ENCODE measurements at places on chromosomes 2 and 18.

- DNase-seq = no peak
Measured at GRCh38 chr18:74513149-74513882, 17.2 kb downstream of the CNDP2 start.

GRCh38 chr2:50647381-50647780, 384.6 kb downstream of the NRXN1 start:
- DNase-seq = no peak

DNA sequence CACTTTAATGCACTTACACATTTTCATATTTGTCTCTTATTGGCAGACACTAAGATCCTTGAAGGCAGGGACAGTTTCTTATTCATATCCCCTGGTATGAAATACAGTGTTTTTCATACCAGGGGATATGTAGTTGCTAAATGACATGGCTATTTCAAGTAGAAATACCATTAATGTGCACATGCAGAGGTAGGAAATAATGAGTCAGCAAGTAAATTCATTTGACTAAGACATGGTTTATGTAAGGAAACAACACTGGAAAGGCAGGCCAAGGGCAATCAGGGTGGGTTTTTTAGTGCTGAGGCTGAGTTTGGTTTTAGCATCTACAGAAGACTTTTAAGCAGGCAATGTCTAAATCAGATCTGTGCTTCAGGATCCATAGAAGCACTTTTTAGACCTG, 155.9 kb downstream of the WDPCP start:
- no peak for DNase-seq

GRCh38 chr18:59690996-59691395, 6.2 kb downstream of the CCBE1 start:
- no peak for DNase-seq

DNA sequence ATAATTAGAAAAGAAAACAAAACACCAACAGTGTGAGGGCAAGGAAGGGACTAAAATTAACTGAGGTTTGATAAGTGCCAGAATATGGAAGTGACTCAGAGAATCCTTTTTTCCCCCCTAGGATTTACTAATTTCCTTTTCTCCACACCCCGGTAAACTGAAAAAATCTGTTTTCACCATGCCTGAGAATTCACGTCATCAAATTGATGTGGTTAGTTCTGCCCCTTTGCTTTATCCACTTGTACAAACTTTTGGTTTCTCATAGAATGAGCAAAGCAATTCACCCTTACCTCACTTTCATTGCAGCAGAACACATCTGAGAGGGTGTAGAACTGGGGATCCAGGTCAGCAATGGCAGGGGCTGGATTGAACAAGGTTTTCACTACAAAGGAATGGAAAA, 57.8 kb downstream of the RBKS start:
- no peak for DNase-seq

- DNase-seq = no peak
Measured at GRCh38 chr2:170743530-170744239, 26.5 kb upstream of the ERICH2 start.

- no peak for DNase-seq
Measured at GRCh38 chr2:74033375-74033774, 48.7 kb downstream of the TET3 start.

DNA sequence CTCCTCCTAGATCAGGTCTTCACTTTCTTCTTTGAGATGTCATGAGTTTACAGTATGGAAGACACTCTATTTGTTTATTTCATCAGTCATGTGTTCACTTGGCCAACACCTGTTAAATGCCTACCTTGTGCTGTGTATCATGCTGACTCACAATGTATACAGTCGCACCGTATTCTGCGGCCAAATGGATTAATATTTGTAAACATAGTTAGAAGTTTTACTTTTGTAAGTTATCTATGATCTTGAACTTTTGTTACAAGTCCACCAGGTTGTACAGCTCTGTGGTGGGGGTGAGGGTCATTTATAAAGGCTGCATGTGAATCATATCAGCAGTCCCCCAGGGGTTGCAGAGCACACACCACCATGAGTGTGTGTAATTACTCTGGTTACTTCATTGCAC, 408.7 kb upstream of the NRP2 start:
- DNase-seq = no peak

DNA sequence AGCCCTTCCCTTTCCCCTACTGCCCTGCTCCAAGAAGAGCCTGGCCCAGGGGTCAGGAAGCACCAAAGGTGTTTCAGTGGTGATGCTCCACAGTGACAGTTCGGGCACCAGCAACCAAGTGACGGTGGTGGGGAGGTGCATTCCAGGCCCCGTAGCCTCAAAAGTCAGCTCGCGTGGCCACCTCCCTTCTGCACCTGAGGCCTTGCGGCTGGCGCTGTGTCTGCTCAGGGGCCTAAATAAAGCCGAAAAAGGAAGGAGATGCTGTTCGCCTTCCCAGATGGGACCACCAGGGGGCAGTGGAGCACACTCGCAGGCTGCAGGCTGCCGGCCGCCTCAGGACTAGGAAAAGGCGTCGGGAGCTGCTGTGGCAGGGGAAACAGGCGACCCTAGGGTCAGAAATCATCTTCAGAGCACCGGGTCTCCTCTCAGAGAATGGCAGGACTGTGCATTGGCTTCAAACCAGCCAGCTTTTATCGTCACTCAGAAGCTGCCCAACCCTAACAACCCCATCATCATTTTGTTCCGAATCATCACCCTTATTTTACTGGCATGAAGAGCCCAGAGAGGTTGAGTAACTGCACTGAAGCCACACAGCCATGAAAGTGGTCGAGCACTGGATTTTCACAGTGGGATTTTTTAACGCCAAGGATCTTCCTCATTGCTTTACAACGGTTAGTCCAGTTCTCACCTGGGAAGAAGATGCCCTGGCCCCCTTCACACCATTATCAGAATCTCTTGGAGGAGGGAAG, 213.0 kb upstream of the CELF4 start:
- no peak for DNase-seq

- DNase-seq = no peak
Measured at GRCh38 chr2:35548171-35548570, 807.4 kb upstream of the CRIM1 start.

DNA sequence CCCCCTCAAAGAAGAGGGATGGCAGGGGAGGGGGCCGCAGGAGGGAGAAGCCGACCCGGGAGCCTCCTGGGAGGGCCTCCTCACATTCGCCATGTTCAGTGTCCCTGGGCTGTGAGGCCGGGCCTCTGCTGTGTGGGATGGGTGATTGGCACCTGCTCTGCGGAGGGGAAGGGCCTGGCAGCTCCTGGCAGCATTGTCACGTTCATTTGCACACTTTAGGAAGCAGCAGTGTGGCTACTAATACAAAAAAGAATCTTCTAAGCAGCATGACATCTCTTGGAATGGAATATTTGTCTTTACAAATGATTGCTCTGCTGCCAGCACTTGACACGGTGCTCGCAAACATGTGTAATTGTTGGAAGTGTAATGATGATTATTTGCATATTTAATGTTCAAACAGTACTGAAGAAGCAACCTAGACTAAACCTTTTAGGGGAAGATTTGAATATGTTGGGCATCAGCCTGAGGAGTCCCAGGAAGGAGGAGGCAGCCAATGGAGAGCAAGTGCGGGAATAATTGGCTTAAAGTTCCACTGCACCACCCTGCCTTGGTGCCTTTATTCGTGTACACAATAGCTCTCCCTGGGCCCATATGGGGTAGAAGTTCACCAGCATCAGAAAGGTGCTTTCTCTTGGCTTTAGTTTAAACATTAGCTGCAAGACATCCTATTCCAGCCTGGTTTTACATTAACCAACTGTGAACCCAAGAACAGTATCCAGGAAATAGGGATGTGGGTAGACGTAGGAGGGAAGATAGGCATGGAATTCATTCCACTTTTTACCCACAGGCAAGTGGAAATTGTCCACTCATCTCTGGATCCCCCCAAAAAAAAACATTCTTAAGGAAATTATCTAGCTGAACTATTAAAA, 404.9 kb downstream of the TMEM182 start:
- DNase-seq = no peak

- DNase-seq = no peak
Measured at GRCh38 chr2:234146087-234146826, 95.8 kb downstream of the SPP2 start.

- DNase-seq = no peak
Measured at GRCh38 chr2:3139906-3140305, 237.7 kb downstream of the EIPR1 start.

DNA sequence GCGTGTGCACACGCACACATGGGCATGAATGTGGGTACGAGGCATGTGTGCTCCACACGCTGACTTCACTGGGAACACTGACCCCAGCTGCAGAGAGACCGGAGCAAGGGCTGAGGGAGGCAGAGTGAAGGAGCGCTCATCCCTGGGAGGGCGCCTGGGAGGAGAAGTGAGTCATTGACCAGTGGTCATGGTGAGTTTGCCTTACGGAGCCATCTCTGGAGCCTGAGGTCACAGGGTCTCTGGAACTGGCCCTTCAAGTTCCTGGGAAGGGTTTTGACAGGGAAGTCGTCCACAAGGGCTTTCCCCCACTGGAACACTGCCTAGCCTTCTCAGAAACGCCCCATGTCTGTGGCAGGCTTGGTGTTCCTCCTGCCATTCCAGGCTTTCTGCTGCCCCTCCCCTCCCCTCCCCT, 14.3 kb upstream of the TMEM185B start:
- DNase-seq = no peak

GRCh38 chr2:68643011-68643873, at the start of gene PROKR1:
Gene PROKR1, plus strand, starts transcription at chr2:68643579. Its CDS starts 2,243 bp downstream, at chr2:68645822.
- DNase-seq = no peak

DNA sequence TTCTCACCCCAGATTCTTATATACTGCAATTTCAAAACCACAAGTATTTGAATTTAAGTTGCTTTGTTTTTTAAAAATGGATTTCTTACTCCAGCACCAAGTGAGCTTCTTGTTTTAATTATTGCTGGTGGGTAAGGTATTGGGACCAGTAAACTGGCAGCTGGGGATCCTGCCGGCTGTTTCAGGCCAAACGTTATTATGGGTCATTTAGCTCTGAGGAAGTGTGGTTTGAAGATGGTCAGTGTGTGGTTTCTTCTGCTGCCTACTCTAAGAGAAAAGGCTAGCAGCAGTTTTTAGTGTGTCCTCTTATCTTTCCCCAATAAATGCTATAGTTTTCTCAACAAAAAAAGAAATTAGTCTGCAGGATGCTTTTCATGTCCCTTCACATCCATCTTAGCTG, 30.6 kb downstream of the CFAP221 start:
- DNase-seq = no peak

DNA sequence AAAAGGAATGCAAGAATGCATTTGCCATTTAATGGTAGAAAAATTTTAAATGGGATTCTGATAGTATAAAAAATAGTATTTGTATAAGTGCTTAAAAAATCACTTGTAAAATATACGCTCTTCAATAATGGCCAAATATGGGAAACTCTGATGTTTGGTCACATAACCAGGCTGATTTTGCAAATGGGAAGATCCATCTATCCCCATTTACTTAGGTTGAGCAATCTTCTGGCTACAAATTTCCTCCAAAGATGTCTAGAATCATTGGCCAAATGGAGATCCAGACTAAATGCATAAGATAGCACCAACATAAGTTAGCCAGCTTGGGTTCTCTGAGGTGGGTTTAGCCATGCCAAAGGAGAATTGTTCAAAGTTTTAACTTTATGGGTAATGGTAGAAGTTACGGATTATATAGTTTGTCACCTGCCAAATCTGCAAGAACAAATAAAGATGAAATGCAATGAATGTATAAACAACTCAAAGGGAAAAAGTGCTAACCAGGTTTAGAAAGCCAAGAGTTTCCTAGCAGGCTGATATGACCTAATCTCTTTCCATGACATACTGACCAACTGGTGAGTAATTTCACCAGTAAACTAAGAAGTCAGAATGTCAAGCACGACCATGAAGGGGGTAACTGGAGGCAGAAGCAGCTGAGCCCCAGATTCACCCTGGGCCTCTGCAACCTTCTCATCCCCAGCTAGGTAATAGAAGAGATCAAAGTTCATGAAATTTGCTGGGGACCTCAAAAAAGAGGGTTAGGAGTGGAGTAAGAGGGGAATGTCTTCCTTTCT, 10.0 kb downstream of the RHOB start:
- peak; percentile 49 for DNase-seq

DNA sequence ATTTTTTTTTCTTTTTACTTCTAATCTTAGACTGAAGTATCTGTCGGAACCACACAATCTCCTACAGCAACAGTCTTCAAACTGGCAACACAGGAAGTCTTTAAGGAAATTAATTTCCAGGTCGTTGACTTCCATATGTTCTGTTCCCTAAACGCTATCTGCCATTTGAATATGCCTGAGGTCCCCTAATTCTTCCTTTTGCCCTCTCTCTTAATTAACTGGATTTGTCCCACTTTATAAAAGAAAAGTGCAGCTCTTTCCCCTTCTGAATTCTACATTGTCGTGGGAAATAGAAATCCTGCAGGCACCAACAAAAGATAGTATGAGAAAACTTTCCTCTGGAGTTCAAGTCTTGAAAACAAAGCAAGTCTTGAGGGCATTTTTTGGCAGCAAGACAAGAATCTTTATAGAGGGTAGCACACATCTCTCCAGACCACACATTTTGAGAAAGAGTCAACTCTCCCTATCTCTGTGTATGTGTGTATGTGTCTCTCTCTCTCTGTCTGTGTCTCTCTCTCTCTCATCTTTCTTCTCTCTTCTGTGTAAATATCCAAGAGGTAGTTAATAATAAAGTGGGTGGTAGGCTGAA, 879.8 kb downstream of the SOCS6 start:
- no peak for DNase-seq

DNA sequence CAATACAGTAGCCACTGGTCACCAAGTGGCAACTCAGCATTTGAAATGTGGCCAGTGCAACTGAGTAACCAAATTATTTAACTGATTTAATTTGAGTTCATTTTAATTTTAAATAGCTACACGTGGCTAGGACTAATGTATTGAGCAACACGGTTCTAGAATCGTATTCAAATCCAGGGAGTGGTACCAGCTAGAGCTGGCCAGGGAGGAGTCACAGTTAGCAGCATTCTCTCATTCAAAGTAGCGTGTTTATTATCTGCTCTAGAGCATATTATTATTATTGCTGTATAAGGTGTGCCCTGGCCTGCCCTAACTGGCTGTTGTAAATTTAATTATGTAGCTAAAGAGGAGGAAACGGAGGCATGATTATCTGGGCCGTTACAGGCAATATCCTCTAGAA, 92.9 kb downstream of the GALNT3 start:
- no peak for DNase-seq

- no peak for DNase-seq
Measured at GRCh38 chr2:75006041-75006440, 47.6 kb downstream of the POLE4 start.

GRCh38 chr2:134124047-134124753, 129.7 kb upstream of the MGAT5 start:
- no peak for DNase-seq

DNA sequence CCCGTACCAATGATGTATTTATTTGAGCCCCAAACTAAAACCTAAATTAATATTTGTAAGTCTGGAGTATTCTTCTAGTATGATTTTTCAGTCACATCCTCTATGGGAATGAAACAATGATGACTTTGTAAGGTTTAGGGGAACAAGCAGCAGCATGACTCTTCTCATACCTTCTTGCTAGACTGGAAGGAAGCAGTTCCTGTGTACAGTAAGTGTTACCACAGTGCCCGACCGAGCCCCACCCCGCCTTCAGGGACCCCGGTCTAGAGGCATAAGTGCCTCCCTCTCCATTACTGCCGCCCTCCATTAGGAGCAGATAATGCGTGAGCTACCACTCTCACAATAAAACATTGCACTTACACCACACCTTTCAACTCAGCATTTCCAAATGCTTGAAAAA, 599.3 kb downstream of the ARHGAP15 start:
- DNase-seq = no peak
